ENCODE measurements at places on chromosomes 16 and 17.

- no peak for DNase-seq
Measured at GRCh38 chr17:35674552-35674951, 56.9 kb upstream of the RASL10B start.

GRCh38 chr17:59333836-59334235 lies 2.4 kb downstream of the YPEL2 start:
- no peak for DNase-seq

GRCh38 chr16:66168777-66169176 lies 197.7 kb upstream of the CDH5 start:
- no peak for DNase-seq

DNA sequence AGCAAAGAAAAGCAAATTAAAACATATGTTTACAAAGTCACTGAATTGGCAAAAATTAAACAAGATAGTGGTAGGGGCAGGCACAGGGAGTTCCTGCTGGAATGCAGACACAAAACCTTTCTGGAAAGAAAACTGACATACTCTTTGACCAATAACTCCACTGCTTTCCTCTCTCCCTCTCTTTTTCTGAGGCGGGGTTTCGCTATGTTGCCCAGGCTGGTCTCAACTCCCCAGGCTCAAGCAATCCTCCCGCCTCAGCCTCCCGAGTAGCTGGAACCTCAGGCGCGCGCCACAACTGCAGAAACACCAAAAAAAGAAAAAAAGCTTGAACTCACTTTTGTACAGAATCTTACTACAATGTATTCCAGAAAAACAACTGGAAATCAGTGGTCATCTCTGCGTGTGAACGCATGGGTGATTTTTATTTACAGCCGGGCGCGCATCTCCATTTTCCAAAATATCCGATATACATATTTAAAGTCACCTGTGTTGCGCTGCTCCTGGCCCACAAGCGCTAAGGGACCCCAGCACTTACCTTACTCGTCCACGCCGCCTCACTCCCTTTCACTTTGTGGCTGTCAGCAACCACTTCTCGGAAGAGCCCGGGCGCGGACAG lies 480 bp downstream of the TXNL4B start:
- DNase-seq: peak; percentile 73

GRCh38 chr16:4015275-4016004 lies 100.8 kb downstream of the ADCY9 start:
- DNase-seq: no peak

DNA sequence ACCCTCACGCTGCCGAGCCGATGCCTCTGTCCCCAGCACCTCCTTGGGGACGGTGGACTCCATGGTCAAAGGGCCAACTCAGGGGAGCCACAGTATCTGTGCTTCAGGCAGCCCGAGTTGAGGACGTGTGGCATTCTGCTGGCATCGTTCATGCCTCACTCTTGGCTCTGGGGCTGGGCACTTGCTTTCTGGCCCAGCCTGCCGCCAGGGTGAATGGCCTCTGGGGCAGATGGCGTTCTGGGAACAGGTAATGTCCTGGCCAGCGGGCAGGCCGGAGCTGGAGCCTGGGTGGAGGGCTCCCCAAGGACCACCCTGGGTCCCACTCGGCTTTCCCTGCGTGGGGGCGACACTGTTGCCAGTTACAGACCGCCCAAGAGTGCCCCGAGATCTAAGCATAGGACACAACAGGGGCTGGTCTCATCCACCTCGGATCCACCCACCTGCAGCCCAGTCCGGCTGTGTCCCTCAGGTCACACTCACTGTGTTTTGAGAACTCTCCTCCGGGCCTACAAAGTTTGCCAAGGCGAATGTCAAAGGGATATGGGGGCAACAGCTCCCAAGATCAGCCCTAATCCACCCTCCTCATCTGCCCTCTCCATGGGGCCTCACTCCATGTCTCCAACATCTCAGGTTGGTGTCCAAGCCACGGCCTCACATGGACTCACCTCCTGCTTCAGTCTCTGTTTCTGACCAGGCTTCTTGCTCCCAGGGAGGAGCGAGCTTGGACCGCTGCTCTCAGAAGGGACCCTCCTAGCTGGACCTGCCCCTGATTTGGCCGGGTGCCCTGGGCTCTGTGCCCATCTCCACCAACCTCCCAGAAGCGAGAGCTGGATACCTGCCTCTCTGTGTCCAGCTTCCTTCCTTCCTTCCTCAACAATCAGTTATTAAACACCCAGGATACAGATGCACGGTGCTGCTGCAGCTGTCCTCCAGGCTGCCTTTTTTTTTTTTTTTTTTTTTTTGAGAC lies 60.8 kb downstream of the TMEM235 start:
- no peak for DNase-seq

GRCh38 chr17:80248894-80249710 lies 11.6 kb upstream of the RNF213 start:
- no peak for DNase-seq

- peak; percentile 71 for DNase-seq
Measured at GRCh38 chr17:46063241-46063640, 64.2 kb downstream of the STH start.

DNA sequence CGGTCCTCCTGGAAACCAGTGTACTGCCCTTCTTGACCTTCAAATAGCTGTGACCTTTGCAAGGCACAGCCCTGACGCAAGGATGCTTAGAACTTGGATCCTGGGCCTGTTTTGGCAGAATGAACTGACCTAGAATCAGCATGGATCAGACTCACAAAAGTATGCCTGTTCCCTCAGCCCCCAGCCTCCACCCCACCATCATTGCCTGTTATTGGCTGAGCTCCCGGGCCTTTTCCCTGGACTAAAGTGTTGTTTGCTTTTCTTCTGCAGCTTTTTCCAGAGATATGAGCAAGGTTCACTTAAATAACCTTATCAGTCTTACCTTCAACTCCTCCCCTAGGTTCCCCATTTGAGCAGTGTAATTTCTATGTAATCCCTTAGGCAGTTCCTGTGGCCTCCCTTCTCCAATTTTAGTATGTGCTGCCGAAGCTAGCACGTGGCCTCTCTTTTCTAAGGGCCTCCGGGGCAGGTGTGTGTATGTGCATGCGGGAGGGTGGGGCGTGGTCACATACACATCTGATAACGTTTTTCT lies 347.4 kb downstream of the MAF start:
- no peak for DNase-seq

DNA sequence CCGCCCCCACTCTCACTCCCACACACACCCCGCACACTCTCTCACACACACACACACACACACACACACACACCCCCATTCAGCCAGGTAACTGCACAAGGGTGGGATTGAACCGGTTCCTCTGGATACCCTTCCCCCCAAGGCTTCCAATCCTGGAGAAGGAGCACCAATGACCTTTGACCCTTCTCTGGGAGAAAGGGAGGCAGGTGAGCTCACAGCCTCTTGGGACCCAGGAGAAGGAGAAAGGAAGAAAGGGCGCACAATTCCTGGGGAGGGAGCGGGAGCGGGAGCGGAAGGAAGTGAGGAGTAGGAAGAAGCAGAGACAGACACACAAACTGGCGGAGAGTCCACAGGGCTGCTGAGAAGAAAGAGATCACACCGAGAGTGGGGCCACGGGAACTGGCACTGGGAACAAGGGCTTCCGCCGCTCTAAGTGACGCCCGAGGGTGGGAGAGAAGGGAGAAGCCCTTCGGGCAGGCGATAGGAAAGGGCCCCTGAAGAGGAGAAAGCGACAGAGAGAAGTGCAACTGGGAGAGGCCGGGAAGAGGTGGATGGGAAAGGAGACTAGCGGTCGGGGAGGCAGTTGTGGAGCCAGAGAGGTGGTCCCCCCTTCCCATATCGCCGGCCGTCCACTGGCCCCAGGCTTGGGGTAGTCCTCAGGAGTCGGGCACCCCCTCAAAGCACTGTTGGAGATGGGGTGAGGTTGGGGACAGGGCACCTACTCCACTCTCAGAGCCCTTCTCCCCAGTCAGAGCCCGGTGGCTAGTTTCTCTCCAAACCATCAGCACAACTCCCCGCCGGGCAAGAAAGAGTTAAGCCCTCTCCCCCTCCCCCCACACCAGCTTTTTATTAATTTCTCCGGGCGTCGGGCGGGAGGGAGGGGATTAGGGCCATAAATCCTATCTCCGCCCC lies 1.3 kb downstream of the SAMD14 start:
- no peak for DNase-seq

DNA sequence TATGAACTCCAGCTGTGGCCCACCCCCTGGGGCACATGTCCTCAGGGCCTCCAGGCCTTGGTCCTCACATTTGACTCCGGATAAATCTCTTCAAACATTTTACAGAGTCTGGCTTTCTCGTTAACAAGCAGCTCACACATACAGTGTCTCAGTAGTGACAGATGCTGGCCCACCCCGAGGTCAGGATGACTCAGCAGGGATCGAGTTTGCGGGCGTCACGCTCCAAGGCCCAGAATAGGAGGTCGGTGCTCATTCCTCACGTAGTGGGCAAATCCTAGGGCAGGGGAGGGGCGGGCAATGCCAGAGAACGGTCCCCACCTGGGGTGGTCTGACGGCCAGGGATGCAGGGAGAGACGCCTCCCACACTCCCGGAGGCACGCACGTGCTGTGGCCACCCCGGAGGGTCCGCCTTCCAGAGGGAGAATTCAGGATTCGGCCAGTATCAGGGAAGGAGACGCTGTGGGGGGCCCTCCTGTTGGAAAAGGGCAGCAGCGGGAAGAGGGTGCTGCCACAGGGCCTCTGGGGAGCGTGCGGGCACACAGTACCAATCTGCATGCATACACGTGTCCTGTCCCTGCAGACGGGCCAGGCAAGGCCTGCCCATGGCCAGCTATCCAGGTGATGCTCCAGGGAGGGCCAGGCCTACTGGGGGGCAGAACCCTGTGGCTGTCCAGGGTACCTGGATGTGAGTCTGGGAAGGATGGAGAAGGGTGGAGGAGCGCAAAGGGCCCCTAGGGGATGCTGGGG lies 8.6 kb downstream of the SLC7A5 start:
- DNase-seq: peak; percentile 93

- DNase-seq: no peak
Measured at GRCh38 chr17:41010441-41010840, 1.5 kb upstream of the KRTAP3-1 start.

DNA sequence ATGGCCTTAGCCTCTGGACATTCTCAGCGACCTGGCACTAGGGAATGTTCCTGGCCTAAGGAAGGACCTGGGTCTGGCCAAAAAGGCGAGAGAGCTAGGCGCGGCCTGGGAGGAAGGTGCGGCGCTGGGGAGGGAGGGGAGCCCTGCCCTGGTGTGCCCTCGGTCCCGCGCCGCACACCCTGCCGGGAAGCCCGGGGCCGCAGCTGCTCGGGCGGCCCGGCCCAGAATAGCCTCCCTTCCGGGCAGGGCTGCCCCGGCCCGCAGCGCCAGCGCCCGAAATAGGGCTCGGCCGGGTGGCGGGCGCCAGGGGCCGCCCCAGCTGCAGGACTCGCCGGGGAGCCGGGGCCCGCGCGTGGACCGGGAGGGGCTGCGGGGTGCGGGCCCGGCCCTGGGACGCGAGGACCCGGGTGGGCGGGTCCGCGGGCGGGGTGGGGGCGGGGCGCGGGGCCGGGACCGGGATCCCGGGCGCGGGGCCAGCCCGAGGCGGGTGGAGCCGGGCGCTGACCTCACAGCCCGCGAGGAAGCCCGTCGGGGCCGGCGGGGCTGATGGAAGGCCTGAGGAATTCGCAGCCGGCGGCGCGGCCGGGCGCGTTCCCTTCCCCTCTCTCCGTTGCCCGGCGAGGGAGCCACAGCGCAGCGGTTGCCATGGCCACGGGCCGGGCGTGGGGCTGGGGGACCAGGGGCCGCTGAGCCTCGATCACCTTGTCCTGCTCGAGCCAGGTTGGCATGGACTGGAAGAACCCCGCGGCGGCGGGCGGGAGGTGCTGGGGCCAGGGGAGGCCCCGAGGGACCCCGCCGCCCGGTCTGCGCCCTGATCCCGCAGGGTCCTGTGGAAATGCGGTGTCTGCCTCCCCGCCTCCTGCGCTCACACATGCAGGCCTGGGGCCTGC lies 18.1 kb downstream of the SOCS3 start:
- DNase-seq: peak; percentile 77

- DNase-seq: no peak
Measured at GRCh38 chr16:77807021-77807420, 18.7 kb downstream of the VAT1L start.

GRCh38 chr17:8122924-8123694 lies 797 bp downstream of the HES7 start:
- DNase-seq: peak; percentile 33

GRCh38 chr17:13500947-13501346 lies 100.8 kb downstream of the HS3ST3A1 start:
- no peak for DNase-seq

DNA sequence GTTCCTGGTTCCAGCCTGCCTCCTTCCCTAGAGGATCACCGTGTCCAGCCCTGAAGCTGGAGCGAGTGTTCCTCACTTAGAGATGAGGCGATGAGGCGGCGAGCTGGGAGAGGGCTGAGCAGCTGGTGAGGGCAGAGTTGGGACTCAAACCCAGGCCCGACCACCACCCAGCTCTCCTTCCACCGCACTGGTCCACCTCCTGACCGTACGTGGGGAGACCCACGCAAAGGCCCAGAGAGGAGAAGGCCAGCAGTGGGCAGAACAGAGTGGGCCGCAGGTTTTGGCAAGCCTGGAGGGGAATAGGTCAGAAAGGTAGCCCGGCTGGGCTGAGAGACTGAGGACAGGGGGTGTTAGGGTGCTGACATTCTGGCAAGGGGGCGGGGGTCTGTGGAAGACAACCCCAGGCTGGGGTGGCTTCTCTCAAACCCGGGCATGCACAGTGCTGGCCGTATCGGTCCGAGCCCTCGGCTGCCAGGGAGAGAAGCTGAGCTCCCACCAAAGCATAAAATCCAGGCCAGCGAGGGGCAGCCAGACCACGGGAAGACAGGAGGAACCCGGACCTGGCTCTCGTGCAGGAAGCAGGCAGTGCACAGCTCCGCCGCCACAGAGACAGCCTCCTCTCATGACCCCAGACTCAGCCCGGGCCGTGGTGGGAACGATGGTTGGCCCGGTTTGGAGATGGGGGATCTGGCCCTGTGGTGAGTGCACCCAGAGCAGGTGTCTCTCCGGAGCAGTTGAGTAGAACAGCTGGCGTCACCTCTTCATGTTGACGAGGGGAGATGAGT lies 24.9 kb downstream of the MLYCD start:
- DNase-seq: no peak

- no peak for DNase-seq
Measured at GRCh38 chr17:10421900-10422542, at the start of gene MYH8. Gene MYH8, minus strand, starts transcription at chr17:10421950. Its CDS starts 1,723 bp downstream, at chr17:10420227.

- peak; percentile 47 for DNase-seq
Measured at GRCh38 chr16:76931186-76931585, 259.8 kb upstream of the MON1B start.

DNA sequence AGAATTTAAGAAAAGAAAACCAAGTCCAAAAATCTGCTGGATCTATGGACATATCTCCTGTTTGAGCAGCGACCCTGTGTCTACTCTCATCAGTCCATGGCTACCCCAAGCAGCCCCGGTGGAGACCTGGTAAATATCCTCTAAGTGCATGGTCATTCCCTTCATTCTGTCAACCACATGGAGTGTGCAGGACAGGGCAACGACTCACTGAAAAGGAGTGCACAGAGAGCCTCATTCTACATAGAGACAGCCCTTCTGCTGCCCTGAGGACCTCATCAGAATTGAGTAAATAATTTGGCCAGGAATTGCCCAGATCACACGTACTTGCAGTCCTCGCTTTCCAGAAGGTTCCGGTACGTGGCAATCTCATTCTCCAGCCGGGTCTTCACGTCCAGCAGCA lies 3.0 kb downstream of the KRT38 start:
- no peak for DNase-seq

GRCh38 chr17:41733348-41734138 lies 900 bp downstream of the HAP1 start:
- no peak for DNase-seq

- no peak for DNase-seq
Measured at GRCh38 chr16:4694642-4695451, 1.5 kb downstream of the NUDT16L1 start.

- DNase-seq: no peak
Measured at GRCh38 chr16:5461141-5461540, 363.5 kb upstream of the EEF2KMT start.

- no peak for DNase-seq
Measured at GRCh38 chr17:55168958-55169687, 95.6 kb upstream of the HLF start.

Measured in RPMI7951 (cell line).